ENCODE measurements at places on chromosomes 16 and 17.

DNA sequence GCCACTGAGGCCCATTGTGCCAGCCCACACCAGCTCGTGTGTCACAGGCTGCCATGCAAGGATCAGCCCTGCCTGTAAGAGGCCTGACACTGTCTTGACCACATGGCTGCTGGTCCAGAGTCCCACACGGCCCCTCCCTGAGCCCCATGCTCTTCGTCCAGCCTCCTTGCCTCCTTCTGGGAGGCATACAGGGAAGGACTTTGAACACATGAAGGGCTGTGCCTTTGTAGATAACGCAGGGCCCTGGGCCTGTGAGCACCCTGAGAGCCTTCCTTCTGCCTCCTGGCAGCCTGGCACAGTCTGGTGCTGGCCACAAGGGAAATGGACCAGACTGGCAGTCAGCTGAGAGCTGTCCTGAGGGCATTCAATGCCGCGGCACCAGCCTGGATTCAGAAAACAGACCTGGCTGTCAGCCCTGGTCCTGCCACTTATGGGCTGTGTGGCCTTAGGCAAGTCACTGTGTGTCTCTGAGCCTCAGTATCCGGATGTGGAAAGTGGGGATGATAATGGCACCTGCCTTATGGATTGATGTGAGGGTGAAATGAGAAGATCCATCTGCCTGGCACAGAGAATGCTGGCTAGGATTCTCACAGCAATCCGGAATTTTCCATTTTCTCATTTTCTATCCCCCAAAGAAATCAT is 19.2 kb upstream of the SPNS2 start:
- DNase-seq = no peak

DNA sequence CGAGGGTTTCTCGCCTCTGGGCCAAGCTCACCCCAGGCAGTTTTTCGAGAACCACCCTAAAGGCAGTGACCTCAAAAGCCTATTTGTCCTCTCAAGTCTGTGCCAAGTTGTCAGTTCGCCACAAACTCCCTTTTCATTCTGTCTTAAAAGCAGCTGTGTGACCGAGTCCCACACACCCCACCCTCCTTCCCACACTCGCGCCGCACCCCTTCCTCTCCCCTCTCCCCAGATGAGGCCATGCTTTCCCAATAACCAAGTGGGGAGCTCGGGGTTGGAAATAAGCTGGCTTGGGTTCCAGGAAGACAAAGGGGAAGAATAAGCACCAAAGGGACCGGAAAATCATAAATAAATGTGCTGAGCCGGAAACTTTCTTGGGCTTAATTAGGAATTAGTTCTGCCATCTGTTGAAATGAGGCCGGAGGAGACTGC is 36.7 kb downstream of the GRIN2C start:
- DNase-seq = no peak

GRCh38 chr17:1693339-1693738 is 8.7 kb upstream of the PRPF8 start:
- no peak for DNase-seq

DNA sequence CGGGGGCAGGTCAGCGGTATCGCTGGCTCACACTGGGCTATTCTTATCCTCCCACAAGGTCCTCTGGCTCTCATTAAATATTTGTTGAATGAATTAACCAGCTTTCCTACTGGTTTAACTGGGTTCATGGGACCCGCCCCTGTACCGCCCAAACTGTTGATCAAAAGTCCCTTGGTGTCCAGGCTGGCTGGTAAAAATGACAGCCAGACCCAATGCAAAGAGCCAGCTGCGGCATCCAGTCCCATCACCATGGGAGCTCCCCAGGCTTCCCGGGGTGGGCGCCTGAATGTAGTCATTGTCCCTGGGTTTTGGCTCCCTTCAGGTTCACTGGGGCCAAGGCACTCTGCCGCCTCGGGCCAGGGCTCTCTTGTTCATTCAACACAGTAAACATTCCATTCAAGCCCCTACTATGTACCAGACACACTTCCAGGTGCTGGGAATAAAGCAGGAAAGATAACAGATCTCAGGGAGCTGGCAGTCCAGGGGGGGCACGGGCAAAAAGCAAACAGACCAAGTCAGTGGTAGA is 11.7 kb upstream of the ATP2C2 start:
- no peak for DNase-seq

- no peak for DNase-seq
Observed at GRCh38 chr17:42347198-42347597, 41.0 kb downstream of the STAT3 start.

- no peak for DNase-seq
Observed at GRCh38 chr16:89268585-89268984, 51.1 kb downstream of the ZNF778 start.

- no peak for DNase-seq
Observed at GRCh38 chr16:2704166-2704982, 15.7 kb downstream of the PRSS27 start.

DNA sequence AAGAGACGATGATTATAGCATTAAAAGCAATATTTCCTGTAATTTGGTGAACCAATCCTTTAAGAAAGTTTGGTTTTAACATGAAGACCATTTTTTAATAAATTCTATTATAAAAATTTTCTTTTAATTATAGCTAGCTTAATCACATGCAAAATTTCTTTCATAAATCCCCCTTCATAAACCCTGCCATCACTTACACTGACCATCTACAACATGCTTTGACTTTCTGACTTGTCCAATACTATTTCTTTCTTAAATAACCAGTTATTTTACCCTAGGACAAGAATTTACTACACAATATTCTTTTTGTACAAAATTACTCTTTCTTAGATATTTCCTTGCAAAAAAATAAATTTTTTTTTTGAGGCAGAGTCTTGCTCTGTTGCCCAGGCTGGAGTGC is 1334.8 kb downstream of the CDH11 start:
- no peak for DNase-seq

DNA sequence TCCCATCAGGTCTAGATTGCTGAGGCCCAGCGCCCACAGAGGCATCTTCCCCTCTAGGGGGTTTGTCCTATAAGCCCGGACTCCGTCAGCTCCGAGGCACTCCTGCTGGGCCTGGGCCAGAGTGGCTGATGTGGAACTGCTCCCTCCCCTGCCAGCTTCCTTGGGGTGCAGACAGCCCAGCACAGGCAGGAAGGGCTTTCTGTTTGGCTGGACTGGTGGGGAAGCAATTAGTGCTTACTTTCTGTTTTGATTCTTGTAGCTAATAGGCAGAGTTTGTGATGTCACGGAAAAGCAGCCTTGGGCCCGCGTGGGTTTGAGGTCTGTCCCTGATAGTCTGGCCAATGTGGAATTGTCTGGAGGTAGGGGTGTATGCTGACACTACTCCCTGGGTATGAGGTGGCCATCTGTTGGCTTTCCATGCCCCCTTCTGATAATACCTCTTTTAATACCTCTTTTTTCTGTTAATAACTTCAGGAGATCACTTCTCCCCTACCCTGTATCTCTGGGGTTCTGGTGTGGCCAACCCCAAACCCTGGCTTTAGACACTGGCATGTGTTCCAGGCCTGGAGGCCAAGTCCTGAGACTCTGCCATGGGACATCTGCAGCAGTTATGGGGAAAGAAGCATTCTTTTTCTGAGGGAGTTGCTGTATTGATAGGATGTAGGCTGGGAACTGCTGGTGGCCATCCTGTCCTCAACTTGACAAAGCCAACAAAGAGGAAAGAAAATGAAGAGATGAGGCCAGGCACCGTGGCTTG is 190.9 kb downstream of the RAB11FIP4 start:
- DNase-seq = peak; percentile 85

DNA sequence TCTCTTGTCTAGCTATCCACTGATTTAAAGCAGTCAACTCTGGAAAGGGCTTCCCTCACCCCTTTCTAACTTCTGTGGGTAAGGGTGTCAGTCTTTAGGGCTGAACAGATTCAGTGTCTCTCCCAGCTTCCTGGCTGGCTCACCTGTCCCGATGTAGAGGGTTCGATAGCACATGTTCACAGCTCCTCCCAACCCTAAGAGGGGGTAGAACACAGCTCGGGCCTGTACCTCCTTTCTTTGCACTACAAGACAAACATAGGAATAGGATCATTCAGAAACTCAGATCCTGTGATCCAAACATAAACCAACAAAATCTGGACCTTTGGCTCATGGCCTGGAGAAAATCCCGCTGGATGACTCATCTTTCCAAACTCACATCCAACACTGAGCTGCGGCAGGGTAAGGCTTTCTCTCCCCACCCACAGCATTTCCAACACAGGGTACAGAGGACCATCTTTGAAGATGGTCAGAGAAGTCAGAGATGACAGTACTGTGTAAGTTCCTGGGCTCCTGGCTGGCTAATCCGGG is 5.8 kb upstream of the DHRS13 start:
- DNase-seq = no peak

- DNase-seq = peak; percentile 81
Observed at GRCh38 chr16:12063435-12063834, 86.9 kb downstream of the SNX29 start.

- no peak for DNase-seq
Observed at GRCh38 chr16:85567101-85567866, 45.8 kb upstream of the GSE1 start.
